ENCODE measurements at places on chromosomes 7 and 10.
A peak's percentile ranks its signal among the peaks of the same experiment; 100 is the strongest.

GRCh38 chr7:27515933-27516332 lies 146.8 kb downstream of the HIBADH start:
- DNase-seq, result no peak

DNA sequence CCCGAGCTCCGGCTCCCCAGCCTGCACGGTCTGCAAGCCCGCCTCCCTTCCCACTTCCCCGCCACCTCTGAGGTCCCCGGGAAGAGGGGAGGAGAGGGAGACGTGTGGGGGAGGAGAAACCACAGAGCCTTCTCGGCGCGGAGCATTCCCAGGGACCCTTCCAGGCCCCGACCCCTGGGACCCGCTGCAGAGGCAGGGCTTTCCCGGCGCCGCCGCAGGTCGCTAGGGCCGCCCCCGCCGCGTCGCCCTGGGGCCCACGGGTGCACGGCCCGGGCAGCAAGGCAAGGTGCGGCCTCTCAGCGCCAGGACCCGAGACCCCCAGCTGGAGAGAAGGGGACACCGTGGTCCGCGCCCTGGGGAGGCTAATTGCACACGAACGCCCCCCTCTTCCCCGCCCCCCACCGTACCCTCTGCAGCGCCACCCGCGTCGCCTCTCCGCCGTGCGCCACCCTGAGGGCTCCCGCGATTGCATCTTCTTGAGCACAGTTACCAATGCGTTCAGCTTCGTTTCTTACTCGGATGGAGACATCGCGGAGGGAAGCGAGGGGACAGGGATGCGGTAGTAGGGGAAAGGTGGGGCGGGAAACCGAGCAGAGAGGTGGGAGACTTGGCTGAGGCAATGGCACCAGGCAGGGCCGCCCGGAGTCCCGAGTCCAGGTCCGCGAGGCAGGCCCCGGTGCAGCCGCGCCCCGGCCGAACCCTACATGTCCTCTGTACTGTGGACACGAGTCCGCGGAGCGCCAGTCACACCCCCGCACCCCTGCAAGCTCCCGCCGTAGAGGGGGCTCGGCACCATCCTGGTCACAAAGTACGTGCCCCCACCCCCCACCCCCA lies 28.9 kb downstream of the SKIDA1 start:
- peak; percentile 15 for DNase-seq

DNA sequence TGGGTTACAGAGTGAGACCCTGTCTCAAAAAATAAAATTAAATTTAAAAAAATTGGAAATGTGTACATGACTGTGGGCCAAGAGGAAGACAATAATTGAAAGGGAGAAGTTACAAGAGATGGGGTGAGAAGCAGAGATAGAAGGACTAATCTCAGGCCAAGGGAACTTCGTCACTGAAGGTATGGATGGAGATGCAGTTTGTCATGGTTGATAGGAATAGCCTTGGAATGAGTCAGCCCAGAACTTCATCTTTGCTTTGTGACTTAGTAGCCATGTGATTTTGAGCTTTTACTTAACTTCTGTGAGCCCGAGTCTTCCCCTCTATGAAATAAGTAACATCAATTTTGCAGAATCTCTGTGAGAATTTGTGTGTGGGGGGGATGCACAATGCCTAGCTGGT lies 6.5 kb upstream of the PODXL start:
- no peak for DNase-seq

GRCh38 chr7:29253225-29253624 lies 58.6 kb downstream of the CHN2 start:
- no peak for DNase-seq

GRCh38 chr7:140229591-140230515 lies 53.1 kb upstream of the KDM7A start:
- no peak for DNase-seq

DNA sequence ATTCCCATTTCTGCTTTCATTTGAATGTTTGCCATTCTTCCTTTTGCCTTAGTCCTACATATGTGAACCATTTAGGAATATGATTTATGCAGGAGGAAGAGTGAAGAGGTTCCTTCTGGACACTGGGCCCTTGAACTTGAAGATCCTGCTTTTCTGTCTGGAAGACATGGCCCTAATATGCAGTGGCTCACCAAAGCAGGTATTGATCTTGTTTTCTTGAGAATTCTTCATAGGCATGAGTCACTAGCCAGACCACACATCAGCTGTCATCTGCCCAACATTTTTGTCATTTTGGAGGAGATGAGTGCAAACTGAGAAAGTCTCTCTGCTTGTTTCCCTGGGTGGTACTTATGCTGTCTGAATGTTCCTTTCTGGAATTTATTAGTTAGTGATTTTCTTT lies 382.6 kb downstream of the LRMDA start:
- DNase-seq, result no peak

GRCh38 chr7:37342688-37343471 lies 105.8 kb downstream of the ELMO1 start:
- DNase-seq, result no peak

DNA sequence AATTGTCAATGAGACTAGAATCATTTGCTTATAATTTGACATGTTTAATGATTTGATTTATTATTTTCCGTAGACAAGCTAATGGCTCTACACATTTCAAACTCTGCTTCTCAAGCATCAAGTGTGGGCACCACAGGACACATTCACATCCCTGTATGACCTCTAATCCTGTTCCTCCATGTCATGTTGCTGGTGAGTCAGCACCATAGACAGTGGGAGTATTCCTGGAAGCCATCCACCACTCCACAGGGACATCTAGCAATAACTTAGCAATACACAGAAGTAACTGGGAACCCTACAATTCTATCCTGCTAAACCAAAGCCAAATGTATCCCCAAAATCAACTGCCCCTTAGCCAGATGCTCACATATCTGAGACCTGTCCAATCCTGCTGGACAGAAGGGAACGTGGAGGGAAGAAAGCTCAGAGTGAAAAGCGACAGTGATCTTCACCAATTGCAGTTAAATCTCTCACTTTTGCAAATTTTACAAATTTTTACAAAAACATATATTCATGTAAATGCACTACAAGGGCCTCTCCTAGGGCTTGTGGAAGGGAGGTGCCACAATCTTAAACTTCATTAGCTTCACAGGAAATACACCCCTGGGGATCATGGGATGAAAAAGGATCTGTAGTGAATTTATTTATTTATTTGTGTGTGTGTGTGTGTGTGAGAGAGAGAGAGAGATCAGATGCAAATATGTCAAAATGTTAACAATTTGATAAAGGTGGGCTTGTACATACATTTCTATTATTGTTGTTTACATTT lies 126.5 kb downstream of the GFRA1 start:
- no peak for DNase-seq

GRCh38 chr7:22481726-22482125 lies 18.3 kb downstream of the STEAP1B start:
- no peak for DNase-seq

GRCh38 chr7:70696201-70696754 lies 435.7 kb upstream of the GALNT17 start:
- peak; percentile 34 for DNase-seq

GRCh38 chr7:17493446-17493845 lies 195.0 kb downstream of the AHR start:
- DNase-seq, result no peak

GRCh38 chr10:34637418-34637911 lies 177.6 kb downstream of the PARD3 start:
- DNase-seq, result peak; percentile 23

DNA sequence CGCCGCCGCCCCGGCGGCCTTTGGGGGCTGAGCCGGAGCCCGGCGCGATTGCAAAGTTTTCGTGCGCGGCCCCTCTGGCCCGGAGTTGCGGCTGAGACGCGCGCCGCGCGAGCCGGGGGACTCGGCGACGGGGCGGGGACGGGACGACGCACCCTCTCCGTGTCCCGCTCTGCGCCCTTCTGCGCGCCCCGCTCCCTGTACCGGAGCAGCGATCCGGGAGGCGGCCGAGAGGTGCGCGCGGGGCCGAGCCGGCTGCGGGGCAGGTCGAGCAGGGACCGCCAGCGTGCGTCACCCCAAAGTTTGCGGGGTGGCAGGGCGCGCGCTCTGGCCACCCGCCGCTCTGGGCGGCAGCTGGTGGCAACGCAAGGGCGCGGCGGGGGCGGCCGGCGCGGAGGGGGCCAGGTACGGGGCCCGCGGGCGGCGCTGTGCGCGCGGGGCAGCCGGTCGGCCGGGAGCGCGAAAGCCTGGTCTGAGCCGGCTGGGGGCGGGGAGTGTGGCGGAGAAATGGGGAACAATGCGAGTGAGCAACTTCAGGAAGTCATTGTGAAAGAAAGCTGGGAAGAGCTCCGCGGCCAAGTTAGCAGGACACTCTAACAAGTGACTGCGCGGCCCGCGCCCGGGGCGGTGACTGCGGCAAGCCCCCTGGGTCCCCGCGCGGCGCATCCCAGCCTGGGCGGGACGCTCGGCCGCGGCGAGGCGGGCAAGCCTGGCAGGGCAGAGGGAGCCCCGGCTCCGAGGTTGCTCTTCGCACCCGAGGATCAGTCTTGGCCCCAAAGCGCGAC lies at the start of gene IKZF1:
Gene IKZF1, plus strand, starts transcription at position 588 of the 782 bp plus-strand sequence. CDS start 14,346 bp downstream, outside the sequence.
- DNase-seq, result no peak

DNA sequence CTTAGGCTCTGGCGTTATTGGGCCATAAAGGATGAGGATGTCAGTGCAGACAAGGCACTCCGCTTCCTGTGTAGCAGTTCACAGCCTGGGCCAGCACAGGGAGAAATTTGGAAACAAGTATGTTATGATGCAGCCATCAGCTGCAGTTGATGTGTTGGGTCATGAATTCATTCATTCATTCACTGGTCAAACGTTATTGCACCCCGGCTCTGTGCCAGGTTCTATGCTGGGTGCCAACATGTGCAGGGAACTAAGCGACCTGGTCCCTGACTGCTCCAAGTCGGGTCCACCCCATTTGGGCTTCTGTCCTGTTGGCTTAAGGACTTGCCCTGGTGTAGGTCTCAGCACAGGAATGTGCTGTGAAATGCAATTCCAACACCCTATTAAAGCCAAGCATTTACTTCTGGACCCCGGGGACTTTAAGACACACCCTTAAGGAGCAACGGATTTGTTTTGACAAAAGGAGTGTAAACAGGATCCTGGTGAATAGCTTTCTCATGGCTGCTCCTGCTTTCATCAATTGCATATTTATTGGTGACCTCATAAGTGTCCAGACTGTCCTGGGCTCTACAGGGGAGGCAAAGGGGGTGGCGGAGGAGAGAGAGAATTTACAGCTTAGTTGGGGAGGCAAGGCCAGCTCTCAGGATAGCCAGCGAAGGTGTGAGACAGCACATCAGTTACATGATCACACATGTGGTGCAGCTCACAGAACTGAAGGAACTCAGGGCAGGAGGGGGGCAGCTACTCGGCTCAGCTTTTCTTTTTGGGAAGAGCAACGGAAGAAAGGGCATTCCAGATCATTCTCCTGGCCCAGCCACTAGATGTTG lies 158.6 kb downstream of the GRK5 start:
- DNase-seq, result no peak

- DNase-seq, result no peak
Observed at GRCh38 chr10:108598831-108599230, 1324.5 kb downstream of the XPNPEP1 start.

- no peak for DNase-seq
Observed at GRCh38 chr10:12875100-12875499, 126.4 kb downstream of the CCDC3 start.

DNA sequence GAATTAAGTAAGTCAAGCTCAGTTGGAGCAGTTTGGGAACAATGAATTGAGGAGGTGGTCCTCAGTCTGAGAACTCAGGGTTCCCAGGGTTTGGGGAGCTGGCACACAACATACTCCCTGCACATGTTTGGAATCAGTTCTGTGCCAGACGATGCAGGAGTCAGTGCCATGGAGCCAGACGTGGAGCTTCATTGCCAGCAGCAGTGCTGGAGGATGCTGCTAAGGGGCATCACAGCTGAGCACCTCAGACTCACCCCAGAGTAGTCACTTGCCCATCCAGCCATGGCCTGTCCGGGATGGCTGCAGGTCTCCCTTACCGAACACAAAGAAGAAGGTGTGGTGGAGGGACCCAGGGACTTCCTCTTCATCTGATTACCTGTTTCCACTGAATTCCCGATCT lies 7.9 kb downstream of the GIMAP5 start:
- no peak for DNase-seq

GRCh38 chr7:33973231-33974015 lies 68.1 kb downstream of the BMPER start:
- DNase-seq, result peak; percentile 89

GRCh38 chr7:26071622-26072456 lies 80.2 kb upstream of the NFE2L3 start:
- no peak for DNase-seq

DNA sequence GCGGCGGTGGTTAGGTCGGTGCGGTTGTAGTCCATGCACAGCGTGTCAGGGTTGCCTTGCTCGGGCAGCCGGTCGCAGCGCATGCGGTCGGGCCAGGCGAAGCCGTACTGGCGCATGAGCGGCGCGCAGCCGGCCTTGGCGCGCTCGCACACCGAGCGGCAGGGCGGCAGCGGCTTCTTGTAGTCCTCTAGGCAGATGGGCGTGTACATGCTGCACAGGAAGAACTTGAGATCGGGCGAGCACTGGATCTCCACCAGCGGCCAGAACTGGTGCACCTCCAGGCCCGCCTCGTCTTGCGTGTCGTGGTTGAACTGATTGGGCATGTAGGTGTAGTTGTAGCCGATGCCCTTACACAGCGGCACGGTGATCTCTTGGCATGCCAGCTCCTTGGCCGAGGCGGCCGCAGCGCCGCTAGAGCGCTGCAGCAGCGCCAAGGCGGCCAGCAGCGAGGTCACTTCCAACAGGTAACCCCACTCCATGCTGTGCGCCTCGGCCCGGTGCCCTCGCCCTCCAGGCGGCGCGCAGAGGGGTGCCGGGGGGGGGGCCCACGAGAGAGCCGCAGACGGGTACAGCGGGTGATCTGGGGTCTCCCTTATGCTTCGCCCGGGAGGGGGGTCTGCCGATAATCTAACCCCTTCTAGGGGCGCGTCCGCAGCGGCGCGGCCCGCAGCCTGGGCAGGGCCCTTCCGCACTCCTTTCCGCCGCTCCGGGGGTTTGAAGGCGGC lies 983 bp downstream of the FZD8 start:
- peak; percentile 73 for DNase-seq

DNA sequence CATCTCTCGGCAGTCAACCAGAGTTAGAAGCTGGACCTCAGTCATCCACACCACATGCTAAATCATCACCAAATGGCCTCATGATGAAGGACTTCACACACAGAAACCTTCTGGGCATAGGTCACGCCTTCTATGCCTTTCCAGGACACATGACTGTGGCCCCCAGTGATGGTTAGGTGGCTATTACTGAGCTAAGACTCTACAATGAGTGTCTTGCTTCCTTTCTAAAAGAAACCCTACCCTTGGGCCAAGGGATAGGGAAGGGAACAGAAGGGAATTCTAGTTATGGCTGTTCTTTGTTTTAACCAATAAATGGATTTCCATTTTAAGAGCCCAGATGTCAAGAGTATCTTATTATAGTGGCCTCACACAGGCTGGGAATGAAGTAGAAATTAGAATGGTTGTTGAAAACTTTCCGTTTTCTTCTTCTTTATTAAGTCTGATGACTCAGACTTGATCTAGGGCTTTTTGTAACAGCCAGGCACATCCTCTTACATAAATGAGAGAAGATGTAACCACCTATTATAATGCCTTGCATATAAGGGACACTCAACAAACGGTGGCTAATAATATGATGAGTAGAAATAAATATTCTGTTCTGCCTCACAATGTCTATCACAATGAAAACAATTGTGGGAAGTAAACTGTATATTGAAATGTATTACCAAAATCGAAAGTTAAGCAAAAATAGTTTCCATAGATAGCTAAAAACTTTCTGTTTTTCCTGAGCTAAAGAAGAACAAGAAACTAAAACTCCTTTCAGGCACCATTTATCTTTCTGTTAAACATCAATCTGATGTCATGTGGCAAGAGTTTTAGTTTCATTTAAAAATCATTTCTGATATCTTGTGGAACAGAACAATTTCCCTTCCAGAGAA lies 62.5 kb upstream of the TOMM7 start:
- DNase-seq, result peak; percentile 55

Measured in foreskin melanocyte (primary cell).